ENCODE measurements at places on chromosomes 7 and 10. TPM values are rescaled to one million over a fixed set of nuclear protein-coding genes. Genes with fewer than 3 reads are reported as not detected.

MNX1 gene
- not detected for total RNA-seq

COL28A1 gene
- total RNA-seq: 1.4 TPM

CLRN3 gene
- total RNA-seq: not detected

PDE6C gene
- total RNA-seq: not detected

ELN gene
- 65.7 TPM for total RNA-seq

DNA sequence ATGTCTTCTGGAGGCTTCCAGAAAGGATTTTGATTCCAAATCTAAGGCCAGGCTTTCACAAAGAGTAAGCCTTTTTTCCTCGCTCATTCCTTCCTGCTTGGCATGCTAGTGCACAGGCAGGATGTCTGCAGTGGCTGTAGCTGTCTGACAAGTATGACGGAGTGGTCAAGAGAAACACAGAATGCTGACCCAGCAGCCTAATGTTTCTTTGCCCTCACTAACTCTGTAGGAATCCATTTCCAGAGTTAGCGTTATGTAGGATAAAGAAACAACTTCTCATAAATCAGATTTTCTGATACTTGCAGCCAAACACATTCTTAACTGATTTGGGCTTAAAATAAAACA is 190.8 kb upstream of the AGK start:
- DNase-seq: no peak

GRCh38 chr10:65911151-65911835 is 1014.5 kb upstream of the LRRTM3 start:
- no peak for DNase-seq

NPC1L1 gene
- not detected for total RNA-seq

DNA sequence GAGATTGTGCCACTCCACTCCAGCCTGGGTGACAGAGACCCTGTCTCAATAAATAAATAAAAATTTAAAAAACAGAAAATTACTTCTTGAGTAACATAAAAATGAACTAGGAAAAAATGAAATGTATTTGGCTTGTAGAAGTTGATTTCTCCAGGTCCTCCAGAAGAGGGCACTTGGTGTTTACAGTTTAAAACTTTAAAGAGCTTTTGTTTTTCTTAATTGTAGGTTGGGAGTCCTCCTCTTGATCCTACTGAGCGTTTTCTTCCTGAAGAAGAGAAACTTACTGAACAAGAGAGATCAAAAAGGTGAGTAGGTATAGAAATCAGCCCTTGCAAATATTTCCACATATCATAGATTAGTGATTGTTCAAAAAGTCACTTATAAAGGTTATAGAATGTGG is 16.2 kb downstream of the KIFBP start:
- no peak for DNase-seq

TSPAN33 gene
- total RNA-seq: 10.9 TPM

All from thyroid gland (tissue), 4 donors.